ENCODE measurements at places on chromosomes 3 and 15.

DNA sequence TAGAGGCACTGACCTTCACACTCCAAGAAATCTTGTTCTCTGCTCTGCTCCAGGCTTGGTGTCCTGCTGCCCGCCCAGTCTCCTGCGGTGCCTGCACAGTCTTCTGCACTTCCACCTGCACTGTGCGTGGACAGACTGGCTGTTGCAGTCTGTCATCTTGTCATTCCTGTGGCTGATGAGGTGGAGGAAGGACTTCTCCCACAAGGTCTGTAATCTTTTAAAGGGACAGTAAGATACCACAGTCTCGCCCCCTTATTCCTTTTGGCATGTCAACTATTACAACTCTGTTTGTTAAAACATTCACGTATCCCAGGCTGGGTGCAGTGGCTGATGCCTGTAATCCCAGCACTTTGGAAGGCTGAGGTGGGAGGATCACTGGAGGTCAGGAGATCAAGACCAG, 54.1 kb upstream of the IGF2BP2 start:
- no peak for DNase-seq

- peak; percentile 65 for DNase-seq
Observed at GRCh38 chr3:129936757-129937156, 37.8 kb upstream of the TRH start.

GRCh38 chr15:58064980-58065444, 499 bp downstream of the ALDH1A2 start:
- DNase-seq = no peak

DNA sequence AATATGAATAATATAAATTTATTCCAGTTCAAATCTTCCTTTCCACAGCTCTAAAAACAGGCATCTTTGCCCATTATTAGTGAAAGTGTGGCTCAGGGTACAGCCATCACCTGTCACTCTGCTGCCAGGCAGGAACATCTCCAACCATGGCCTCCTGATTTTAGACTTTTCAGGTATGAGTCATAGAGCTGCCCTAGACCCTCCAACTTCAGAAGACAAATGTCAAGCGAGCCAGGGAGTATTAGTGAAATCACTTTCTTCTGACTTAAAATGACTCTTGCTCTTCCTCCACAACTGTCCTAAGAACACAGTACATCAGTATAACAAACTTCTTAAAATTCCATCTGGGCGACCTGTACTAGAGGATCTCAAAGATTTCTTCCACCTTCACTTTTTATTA, 78.1 kb upstream of the AKAP13 start:
- no peak for DNase-seq

- DNase-seq = no peak
Observed at GRCh38 chr3:183515968-183516851, 39.3 kb downstream of the KLHL6 start.

GRCh38 chr3:64267721-64268604, 42.7 kb upstream of the PRICKLE2 start:
- peak; percentile 74 for DNase-seq

- DNase-seq = no peak
Observed at GRCh38 chr3:188284455-188285212, 130.7 kb downstream of the LPP start.

GRCh38 chr15:41561777-41562145, 2.7 kb downstream of the TYRO3 start:
- peak; percentile 71 for DNase-seq

DNA sequence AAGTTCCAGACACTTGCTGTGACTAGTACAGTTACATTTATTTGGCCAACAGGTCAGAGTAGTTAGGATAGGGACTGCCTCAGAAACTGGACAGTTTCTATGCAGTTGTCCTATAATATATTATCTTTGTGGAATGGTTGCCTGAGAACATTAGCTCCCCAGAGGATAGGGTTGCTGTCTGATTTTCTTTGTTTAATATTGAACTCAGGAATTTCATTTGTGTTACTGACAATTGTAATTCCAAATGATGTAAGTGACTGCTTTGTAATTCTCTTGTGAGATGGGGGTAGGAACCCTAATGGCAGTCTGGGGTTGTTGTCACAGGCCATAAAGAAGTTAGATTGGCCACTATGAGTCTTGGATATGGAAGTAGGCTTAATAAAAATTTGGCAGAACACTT, 2.2 kb downstream of the NXPE3 start:
- no peak for DNase-seq

DNA sequence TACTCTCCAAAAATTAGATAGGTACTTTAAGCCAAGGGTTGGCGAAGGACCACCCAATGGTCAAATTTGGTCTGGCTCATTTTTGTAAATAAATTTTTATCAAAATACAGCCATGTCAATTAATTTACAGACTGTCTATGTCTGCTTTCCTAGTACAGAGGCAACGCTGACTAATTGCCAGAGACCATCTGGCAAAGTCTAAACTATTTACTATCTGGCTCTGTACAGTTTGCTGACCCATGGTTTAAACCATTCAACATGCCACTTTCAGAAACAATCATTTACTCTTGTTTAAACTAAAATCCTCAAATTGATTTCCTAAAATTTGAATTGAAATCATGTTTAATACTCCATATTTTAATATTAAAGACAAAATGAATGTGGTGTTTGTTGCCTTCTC, 25.9 kb downstream of the CBLB start:
- peak; percentile 47 for DNase-seq

DNA sequence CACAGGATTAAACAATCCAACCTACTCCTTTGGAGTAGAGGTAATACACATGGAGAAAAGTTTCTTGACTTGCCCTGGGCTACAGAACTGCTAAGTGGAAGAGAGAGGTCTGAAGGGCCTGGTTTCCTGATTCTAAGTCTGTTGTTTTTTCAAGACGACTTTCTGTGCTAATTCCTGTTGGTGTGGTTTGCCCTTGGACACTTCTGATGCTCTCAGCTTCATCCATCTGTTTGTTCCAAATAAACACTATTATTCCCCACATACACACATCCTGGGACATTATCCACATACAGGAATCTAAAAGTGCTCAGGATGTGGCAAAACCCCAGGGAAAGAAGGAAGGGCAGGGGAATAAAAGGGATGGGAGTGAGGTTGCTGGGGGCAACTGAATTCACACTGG, 393.5 kb upstream of the TBL1XR1 start:
- DNase-seq = no peak

- DNase-seq = peak; percentile 3
Observed at GRCh38 chr3:140244893-140245292, 309.9 kb downstream of the CLSTN2 start.

GRCh38 chr3:52147804-52148203, 6.4 kb downstream of the POC1A start:
- DNase-seq = no peak

- DNase-seq = peak; percentile 34
Observed at GRCh38 chr3:172859041-172859440, 108.5 kb downstream of the ECT2 start.

- peak; percentile 95 for DNase-seq
Observed at GRCh38 chr15:75620841-75621391, 4.6 kb downstream of the SNUPN start.

DNA sequence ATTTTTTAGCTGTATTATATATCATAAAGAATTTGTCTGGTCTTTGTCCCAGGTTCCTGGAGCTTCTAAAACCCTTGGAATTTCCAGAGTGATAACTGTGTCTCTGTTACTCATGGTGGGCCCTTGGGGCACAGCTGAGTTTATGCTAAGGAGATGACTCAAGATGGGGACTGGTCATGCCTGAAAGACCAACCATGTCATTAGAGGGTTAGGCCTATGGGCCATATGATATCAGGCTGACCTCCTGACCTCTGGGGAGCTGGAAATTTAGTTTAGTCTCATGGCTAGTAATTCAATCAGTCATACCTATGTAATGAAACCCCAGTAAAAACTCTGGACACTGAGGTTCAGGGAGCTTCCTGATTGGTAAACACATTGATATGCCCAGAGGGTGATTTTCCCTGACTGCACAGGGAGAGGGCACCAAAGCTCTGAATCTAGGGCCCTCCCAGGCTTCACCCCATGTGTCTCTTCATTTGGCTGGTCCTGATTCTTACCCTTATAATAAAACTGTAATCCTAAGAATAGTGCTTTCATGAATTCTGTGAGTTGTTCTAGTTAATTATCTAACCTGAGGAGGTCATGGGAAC, 69.6 kb downstream of the EEFSEC start:
- no peak for DNase-seq

- DNase-seq = no peak
Observed at GRCh38 chr3:17836092-17836491, 93.7 kb upstream of the TBC1D5 start.

- DNase-seq = no peak
Observed at GRCh38 chr3:148694116-148694515, 3.6 kb upstream of the AGTR1 start.

DNA sequence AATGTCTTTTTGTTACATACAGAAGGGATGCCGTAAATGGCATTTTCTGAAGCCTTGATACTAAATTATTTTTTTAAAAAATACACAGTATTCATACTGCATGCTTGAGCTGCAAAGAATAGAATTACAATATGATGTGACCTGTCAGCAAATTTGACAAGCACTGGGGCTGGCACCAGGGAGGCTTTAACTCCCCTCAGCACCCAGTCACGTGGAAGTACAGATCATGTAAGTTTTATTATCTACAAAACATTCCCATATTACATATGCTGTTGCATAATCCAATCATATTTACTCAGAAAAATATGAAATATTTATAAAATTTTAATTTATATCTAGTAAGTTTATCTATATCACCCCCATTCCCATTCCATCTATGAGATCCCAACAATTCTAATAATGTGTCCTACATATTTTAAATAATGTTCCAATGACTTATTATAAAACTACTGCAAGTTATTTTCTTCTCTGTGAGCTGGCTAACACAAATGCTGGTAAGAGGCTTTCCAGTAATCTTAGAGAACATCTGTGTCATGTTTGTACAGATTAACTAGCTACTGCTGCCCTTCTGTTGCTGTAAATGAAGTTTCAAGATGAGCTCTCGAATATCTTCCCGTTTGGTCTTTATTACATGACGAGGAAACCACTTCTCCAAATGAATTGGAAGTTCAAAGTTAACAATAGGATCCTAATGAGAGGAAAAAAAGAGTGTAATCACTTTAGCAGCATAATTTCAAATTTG, 5.2 kb upstream of the IMPG2 start:
- peak; percentile 45 for DNase-seq

- no peak for DNase-seq
Observed at GRCh38 chr15:59400103-59400813, 27.6 kb upstream of the MYO1E start.

- DNase-seq = no peak
Observed at GRCh38 chr3:59304296-59304695, 254.5 kb upstream of the CFAP20DC start.

DNA sequence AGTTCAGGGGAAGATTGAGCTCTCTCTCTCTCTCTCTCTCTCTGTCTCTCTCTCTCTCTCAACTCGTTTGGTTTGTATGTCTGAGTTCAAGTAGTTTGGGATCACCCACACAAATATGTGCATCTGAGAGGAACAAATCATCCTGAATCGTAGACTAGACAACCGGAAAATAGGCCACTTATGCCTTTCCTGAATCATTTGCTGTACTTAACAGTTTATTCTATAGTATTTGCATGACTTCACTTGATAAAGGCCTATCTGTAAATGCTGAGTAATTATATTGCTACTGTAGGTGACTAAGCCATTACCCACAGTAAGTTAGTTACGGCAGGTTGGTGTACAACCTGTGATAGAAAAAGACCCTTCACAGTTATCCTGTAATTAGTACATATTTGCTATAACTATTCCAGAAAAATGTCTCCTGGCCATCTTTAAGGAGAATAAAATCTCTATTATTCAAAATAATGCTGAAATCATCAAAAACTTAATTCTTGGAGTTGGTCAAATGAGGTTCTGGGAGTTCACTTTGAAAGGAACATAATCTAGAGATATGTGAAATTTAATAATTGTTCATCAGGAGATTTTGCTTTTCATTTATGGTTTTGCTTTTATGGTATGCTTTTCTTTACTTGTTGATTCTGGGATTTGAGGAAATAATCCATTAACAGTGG, 31.1 kb downstream of the OXSM start:
- DNase-seq = no peak

DNA sequence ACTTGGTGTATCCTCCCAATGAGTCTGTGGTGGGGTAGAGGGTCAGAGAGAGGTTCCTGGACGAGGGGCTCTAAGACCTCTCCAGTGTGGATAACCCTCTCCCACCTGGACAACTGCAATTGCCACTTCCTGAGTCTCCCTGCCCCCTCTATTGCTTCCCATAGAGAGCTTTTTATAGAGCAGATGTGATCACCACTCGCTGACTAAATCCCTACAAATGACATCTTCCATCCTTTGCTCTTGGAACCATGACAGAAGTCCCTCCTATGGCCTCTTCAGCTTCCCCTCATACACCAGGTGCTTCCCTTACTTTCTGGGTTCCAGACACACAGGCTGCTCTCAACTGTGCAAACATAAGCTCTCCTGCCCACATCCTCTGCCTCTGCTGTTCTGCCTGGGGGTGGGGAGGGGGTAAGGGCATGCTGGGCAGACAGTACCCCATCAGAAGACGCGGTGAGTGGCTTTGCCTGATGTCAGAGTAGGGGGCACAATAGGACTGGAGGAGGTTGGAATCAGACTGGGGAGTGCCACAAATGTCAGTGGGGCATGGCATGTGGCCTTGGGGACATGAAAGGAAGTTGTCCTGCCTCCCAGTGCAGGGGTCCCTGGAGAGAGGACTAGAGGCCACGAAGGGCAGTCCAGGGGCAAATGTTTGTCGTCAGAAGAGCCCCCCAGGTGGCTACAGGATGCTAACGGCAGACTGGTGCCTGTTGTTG, 15.2 kb downstream of the ITIH3 start:
- DNase-seq = no peak

- no peak for DNase-seq
Observed at GRCh38 chr3:52393131-52393807, 51.6 kb downstream of the SEMA3G start.

DNA sequence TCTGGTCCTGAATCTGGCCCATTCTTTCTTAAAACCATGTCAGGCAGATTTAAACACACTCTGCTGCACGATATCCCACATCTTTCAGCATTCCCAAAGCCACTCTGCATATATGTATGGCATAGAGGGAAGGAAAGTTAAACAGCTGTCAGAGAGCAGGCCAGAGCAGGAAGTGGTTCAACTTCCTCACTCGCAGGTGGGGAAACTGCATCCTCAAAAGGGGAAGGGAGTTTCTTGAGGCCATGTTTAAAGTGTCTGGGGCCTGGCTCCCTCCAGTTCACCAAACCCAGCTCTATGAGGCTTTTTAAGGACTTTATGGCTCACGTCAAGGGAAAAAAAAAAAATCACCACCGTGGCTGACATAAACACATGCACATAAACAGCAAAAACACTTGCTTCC, 123.1 kb downstream of the OPA1 start:
- no peak for DNase-seq

GRCh38 chr3:184554461-184554860, 7.1 kb upstream of the EPHB3 start:
- DNase-seq = no peak

- DNase-seq = peak; percentile 91
Observed at GRCh38 chr3:186452517-186452916, 90.5 kb upstream of the DGKG start.

Measured in amniotic epithelial cell (primary cell).